Skin of body (tissue), 3 donors: ENCODE measurements at places on chromosomes 5 and 9. TPM values are rescaled to one million over a fixed set of nuclear protein-coding genes. Genes with fewer than 3 reads are reported as not detected.

Gene LCN6
- total RNA-seq: not detected

Gene GADD45G
- 8.3 TPM for total RNA-seq

Gene OCLN
- total RNA-seq: 22.6 TPM

Gene GRIN3A
- 0.49 TPM for total RNA-seq

Gene IRX1
- 14.4 TPM for total RNA-seq

Gene DMRT3
- total RNA-seq: not detected

Gene RLN2
- not detected for total RNA-seq

Gene SLC45A2
- 0.39 TPM for total RNA-seq

Gene TSSK1B
- total RNA-seq: 0.10 TPM

Gene OR1Q1
- not detected for total RNA-seq

Gene STOM
- total RNA-seq: 139 TPM

Gene SLC6A18
- not detected for total RNA-seq

Gene CDH9
- not detected for total RNA-seq
